Upper lobe of left lung (tissue), 6 donors: ENCODE measurements at places on chromosomes 5 and 9. TPM values are rescaled to one million over a fixed set of nuclear protein-coding genes. Genes with fewer than 3 reads are reported as not detected.

The SPEF2 gene
- total RNA-seq, result 6.6 TPM

The PCDHB14 gene
- 5.2 TPM for total RNA-seq

The TRIP13 gene
- 1.3 TPM for total RNA-seq

The SLC34A3 gene
- not detected for total RNA-seq

- H3K4me1 ChIP-seq, result no peaks in the 10 kb centered on the region
- no peaks in the 10 kb centered on the region for H3K36me3 ChIP-seq
- H3K27ac ChIP-seq, result no peak overlapping the region
- DNase-seq, result no peak
- no peak overlapping the region for H3K4me3 ChIP-seq
- H3K27me3 ChIP-seq, result no peaks in the 10 kb centered on the region
Measured at GRCh38 chr9:95815961-95816360, 59.5 kb upstream of the ERCC6L2 start.
